ENCODE measurements at places on chromosomes 7 and 10. TPM values are rescaled to one million over a fixed set of nuclear protein-coding genes. Genes with fewer than 3 reads are reported as not detected.

The IFIT2 gene
- 0.51 TPM for total RNA-seq

DNA sequence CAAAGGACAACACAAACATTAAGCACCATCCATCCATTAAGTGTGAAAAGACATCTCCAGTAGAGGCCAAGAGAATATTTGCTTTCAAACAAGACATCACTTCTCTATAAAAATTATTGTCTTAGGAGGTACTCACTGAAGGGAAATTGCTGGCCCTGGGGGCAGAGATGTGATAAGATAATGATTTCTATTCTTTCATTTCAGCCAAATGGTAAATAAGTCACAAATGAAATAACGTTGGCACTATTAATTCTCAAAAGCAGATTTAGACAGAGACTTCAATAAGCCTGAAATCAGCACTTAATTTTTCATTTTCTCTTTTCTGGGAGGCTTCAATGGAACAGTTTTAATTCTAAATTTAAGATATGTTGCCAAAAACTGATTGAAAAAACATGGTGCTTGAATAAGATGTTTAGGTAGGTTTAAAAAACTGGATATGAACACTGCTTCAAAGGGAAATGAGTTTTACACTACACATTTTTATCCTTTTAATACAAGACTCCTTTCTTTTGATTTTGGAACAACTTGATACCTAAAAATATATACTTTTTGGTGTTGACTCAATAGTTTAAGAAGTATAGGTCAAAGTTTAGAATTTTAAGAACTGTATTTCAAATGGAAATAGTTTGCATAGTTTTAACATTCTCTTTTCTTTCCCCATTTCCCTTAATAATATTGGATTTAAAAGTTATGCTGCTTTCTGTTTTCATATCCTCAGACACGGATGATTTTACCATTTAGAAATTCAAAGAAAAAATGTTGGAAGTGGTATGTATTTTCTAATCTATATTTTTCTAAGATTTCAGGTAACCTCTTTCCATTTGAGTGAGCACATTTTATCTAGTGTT is 204.0 kb downstream of the AHR start:
- no peak for DNase-seq
- no peaks in the 10 kb centered on the region for H3K4me1 ChIP-seq
- H3K4me3 ChIP-seq: no peak overlapping the region
- H3K36me3 ChIP-seq: no peaks in the 10 kb centered on the region
- no peak overlapping the region for H3K27ac ChIP-seq

DNA sequence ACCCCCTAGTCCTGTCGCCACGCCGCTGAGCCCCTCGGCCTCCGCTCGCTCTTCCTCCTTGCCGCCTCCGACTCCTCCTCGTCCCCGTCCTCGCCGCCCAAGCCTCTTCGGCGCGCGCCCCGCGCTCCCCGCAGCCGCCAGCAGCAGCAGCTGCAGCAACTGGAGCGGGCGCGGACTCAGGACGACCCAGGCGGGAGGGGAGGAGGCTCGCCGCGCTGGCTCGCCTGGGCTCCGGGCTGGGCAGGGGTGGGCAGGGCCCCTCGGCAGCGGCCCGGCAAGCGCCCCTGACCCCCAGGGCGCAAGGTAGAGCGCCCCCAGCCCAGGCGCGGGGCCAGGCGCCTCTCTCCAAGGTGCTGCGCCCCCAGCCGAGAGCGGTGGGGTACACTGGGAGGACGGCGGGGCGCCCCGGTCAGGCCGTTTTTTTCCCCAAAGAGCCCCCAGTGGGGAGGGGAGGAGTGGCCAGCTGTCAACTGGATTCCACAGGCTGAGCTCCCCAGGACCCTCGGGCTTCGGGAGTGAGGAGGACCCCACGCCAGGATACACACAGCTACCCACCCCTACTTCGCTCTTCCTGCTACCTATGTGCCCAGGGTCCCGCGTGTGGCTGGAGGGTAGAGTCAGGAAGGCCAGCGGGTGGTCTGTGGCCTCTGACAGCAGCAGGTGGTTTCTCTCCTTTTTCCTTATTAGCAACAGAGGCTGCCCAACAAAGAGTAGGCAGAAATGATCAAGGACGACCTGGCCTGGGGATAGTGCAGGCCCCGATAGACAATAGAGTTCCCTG is 903 bp upstream of the KCNMA1 start:
- no peaks in the 10 kb centered on the region for H3K36me3 ChIP-seq
- peak; percentile 25 for DNase-seq
- H3K4me3 ChIP-seq: peak overlapping the region; percentile 18

The MBLAC1 gene
- 1.8 TPM for total RNA-seq
